ENCODE measurements at places on chromosomes 16 and 17.
A peak's percentile ranks its signal among the peaks of the same experiment; 100 is the strongest.

DNA sequence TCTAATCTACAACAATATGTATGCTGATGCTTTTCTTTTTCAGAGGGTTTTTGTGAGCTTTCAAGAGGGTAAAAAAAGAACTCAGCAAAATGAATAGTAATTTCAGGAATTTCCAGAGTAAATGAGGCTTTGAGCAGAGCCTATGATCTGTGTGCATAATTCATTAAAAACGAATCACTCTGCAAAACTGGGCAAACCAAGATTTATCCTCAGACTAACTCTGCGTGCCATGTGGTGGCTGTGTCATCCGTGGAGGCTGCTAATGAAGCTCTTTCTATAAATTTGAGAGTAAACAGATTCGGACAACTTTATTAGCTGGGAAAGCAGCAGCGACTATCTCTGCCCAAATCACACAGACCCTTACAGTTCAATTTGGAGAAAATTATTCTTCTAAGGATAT, 83.8 kb downstream of the FOXL1 start:
- no peak for DNase-seq

- DNase-seq: no peak
Observed at GRCh38 chr16:56919099-56919800, 12.7 kb upstream of the HERPUD1 start.

DNA sequence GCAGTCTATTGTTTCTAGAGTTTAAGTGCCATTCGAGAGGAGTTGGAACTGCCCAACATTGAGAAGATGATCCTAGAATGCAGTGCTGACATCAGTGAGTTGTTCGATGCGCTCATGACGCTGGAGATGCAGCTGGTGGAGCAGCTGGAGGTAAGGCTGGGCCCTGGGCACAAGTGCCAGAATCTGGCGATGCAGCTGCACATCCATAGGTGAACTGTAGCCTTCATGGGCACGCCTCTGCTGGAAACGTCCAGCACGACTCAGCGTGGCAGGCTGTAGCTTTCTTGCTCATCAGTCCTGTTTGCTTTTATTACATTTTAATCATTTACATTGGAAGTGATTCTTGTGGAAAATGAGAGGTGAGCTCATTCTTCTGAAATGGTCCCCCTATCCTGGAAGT, 31.7 kb downstream of the DRC3 start:
- no peak for DNase-seq

DNA sequence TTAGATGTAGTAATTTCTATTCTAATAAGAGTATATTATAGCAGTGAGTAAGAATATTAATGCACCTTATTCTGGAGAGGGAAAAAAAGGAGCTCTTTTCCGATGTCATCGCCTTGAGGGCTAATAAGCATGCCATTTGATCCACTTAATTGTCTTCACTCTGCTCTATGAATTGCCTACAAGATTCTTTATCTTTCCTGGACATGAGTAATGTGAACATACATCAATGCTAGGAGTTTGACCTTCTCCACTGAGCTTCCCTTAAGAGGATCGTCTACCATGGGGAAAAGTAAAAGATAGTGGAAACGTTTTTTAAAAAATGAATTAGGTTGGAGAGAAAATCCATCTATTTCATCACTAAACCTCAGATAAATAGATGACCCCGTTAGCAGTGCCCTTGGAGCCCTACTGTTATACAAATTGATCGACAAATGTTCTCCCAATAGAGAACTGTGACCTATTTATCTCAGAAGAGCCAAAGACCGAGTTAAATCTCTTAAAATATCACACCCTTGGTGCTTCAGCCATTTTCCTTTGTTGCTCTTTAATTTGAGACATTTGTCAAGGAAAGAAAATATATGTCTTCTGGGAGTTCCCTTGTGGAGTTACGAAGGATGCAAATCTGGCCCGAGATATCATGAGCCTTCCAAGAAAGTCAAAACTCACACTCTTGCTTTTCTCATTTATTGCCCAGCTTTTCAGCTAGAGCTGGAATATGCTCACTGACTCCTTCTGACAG, 898.5 kb downstream of the KCNJ2 start:
- DNase-seq: no peak

DNA sequence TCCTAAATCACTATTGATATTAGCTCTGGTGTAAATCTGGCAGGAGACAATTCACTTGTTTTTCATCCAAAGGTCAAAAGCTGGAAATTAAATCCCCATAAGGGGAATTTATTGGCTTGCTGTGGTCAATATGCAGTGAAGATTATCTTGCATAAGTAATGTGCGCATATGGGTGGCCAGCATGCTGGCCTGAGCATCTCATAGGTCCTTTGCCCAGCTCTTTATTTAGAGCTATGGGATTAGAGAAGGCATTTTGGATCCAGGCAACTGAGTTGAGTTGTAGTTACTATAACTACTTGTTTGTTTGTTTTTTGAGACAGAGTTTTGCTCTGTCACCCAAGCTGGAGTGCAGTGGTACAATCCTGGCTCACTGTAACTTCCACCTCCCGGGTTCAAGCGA, 110.7 kb downstream of the AATF start:
- no peak for DNase-seq

DNA sequence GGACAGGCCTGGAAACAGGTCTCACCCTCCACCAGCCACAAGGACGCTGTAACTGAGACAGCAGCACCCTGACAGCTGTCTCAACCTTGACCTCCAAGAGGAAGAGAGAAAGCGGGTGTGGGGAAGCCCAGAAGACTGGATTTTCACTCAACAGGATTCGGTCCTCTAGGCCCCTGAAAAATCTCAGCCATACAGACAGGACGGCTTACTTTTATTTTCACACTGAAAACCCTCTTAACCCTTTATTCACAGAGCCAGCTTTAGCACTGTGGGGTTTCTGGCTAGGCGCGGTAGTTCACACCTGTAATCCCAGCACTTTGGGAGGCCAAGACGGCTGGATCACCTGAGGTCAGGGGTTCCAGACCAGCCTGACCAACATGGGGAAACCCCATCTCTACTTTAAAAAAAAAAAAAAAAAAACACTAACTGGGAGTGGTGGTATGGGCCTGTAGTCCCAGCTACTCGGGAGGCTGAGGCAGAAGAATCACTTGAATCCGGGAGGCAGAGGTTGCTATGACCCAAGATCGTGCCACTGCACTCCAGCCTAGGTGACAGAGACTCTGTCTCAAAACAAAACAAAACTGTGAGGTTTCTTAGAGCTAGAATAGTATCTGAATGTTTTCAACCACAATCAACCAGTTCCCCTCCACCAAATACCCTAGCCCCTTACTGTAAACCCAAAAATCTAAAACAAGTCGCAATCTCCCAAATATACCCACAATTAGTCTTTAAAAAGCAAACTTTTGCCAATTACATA, 5.3 kb downstream of the ANKRD11 start:
- DNase-seq: peak; percentile 57

- peak; percentile 97 for DNase-seq
Observed at GRCh38 chr17:38967290-38967738, at the start of gene FBXO47. Gene FBXO47, minus strand, starts transcription at chr17:38967403. Its CDS starts 4,378 bp downstream, at chr17:38963025.

- peak; percentile 66 for DNase-seq
Observed at GRCh38 chr17:64075913-64076312, 54.0 kb downstream of the ERN1 start.

DNA sequence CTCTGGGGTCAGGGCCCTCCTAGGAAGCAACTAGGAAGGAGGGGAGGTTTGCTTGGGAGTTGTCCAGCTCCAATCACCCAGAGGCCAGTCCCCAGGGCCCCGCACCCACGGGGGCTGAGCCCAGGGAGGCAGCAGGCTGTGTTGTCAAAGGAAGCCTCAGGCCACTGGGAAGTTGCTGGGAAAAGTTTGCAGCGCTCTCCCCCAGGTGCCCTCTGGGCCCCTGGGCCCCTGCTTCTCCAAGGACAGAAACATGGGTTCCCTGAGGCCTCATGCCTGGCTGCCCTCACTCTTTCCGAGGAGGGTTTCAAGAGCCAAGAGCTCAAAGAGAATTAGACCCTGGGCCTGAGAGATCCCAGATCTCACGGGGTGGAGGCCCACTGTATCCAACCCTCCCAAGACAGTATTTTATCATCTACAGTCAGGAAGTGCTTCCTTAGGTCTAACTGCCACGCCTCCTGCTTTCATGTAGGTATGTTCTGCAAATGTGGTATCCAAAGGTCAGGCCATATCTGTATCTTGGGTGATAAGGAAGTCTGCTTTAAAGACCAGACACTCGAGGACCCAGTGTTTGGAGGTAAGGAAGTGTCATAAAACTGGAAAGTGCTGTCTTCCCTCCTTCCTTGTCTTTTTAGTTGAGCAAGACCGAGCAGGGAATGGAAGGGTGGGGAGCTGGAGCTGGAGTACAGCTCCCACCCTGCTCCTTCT, 44.2 kb upstream of the ZNF423 start:
- DNase-seq: no peak

DNA sequence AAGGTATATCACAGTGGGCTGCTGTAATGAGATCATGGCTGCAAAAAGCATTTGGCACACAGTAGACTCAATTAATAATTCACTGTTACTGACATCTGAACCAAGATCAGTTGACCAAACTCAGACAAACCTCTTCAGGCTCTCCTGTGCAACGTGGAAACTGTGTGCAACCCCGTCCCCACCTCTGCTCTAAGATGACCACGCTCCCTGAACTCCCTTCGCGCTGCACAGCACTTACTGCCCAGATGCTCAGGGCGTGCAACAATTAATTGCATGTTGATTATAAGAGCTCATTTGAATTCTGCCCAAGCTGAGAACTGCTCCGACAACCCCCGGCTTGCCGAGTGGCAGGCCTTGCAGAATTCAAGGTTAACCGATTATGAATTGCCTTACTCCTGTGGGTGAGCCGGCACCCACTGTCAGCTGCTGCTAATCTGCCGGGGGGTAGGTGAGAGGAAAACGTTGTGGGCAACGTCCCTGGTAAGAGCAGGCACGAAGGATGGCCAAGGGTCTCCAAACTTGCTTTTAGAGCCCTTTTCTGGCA, 1.3 kb upstream of the GSG1L start:
- no peak for DNase-seq

DNA sequence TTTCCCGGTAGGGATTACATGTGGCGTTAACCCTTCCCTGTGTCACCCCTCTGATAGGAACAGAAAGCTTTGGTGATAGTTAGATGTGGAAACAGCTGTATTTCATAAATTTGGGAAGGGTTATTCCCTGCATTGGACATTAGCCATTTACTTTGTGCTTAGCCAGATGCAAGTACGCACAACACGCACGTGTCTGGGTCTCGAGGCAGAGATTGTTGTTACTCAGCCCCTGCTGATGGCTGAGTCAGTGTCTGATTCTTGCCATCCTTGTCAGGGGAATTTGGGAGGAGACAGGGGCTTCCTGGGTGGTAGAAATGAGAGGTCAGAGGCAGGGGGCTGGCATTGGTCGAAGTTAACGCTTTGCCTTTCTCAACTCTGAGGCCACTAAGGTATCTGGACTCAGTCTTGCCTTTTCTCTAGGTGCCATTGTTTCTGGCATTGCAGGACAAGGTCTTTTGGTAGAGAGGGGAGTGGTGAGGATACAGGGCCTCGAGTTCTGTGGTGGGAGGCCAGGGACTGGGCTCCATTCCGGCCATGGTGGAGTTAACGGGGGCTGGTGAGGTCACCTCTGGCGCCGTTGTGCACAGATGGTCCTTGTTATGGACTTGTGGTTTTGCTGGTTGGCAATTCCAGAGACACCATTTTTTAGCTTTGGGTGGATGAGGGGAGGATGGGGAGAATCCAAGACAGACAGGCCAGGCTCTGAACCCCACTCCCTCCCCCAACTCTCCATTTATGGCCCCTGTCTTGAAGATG, 8.2 kb downstream of the MMP2 start:
- DNase-seq: no peak

DNA sequence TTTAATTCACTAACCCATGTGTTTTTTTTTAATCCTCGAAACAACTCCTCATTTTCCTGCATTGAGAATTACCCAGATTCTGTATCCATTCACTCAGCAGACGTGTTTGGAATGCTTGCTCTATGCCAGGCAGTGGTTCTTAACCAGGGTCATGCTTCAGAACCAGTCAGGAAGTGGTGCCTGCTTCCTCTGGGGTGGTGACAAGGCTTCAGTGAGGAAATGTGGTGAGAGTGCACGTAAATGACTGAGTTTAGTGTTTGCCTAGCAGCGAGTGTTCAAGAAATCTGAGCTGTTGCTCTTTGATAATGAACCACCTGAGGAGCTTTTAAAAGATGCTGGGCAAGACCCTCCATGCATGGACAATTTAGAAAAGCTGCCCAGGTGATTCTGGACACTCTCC, 9.9 kb downstream of the ZFP90 start:
- no peak for DNase-seq

GRCh38 chr17:83046448-83047181, 32.8 kb upstream of the METRNL start:
- DNase-seq: no peak

- no peak for DNase-seq
Observed at GRCh38 chr16:85586380-85587104, 26.6 kb upstream of the GSE1 start.
